ENCODE measurements at places on chromosomes 13 and 19.

DNA sequence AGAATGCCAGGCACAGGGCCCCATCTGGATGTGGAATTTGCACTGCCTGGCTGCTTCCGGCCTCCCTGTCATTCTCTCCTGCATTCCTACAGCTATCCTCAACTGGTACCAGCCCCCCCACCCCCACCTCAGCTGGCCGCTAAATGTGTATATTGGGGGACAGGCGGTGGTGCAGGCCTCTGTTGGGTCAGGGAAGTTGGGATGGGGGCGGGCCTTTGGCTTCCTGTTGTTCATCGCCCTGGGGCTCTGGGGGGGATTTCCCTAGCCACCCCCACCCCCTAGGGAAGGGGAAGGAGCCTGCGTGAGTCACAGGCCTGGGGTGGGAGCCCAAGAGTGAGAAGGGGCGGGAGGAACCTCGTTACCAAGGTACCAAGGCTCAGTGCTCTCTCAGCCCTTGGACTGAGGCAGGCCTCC, 10.6 kb downstream of the POU2F2 start:
- no peak for DNase-seq

DNA sequence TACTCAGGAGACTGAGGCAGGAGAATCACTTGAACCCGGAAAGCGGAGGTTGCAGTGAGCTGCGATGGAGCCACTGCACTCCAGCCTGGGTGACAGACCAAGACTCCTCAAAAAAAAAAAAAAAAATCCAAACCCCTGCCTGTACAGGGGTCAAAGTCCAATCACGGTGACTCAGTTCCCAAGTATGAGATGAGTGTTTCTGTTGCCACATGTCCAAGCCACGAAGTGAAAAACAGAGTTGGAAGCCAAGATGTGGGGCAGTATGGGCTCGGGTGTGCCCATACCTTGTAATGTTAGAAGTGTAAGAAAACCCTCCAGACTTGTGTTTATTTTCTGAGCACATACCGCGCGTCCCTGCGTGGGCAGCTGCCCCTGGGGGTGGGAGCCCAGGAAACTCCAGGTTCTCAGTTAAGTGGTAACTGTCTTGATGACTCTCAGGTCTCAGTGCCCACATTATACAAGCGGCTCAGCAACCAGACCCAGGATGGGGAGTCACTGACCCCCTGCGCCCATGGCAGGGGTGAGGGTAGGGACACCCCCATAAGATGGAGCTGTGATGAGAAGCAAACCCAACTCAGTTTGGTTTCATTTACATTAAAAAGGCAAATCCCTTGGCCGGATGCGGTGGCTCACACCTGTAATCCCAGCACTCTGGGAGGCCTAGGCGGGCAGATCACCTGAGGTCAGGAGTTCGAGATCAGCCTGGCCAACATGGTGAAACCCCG, 1.2 kb upstream of the GPX4 start:
- no peak for DNase-seq

- no peak for DNase-seq
Measured at GRCh38 chr13:82962397-82962796, 919.9 kb downstream of the SLITRK1 start.

DNA sequence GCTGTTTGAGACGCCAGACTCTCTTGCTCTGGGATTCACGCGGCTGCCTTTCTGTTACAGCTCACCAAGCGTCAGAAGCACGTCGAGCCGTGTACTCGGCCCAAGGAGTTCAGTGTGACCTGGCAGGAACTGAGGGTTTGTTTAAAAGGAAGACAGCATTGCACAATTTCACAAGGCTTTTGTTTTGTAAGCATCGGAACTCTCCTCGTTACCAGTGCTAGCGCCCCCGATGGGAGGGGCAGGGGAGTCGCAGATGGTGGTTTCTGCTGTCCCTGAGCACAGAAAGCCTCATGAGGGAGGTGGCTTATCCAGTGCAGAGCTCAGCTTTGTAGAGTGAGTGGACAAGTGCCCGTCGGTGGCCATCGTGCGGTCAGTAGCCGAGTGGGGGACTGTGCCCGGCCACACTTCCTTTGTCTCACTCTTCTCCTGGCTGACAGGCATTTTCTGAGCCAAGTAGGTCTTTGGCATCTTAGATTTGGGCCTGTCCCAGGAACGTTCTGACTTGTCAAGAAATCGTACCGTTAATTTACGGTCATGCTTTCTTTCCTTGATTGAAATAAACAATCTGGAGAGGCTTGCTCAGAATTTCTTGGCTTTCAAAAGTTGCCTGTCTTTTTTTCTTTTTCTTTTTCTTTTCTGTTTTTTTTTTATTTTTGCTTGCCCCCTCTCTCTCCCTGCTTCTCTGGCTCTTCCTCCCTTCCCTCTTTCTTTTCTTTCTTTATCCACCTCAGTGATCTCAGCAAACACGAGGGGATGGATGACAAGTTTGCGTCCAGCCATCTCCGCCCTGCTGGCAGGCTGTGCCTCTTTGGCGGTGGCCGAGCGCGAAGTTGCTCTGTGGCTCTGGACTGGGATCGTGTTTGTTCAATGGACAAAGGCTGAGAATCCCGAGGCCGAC, 7.7 kb downstream of the KDM4B start:
- no peak for DNase-seq

DNA sequence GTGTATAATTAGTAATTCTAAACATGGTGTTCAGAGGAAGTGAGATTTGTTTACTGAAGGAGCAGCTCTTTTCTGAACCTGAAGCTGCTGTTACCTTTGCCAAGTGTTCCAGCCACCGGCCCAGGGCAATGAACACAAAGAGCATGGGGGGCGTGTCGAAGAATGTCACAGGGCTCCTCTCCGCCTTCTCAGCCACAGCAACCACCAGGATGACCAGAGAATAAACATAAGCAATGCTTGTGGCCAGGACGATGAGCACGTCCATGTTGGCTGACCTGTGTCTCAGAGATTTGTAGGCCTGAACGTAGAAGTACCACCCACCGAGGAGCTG, 53.1 kb downstream of the ATP7B start:
- no peak for DNase-seq

DNA sequence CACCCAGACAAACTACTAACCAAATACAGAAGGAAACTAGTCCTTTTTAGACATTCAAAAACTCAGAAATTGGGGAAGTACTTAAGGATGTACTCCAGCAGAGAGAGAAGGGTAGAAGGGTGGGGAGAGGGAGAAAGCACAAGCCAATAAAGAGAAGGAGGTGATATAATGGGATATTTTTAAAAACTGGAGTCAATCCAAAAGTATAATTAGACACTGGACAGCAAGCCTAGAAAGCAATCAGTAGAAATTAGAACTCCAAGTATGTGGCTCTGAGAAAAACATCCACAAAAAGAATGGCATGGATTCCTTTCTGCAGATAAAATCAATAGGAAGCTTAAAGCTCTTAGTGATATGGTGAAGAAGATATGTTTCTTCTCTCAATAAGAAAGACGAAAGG, 55.8 kb downstream of the PEPD start:
- DNase-seq, result no peak
